Stimulated activated CD8-positive, alpha-beta memory T cell treated with anti-CD3 and anti-CD28 coated beads, Interleukin-4, amount 100 ng/mL, for 4 hours (primary cell): ENCODE measurements at places on chromosomes 6 and 20.

- no peak for DNase-seq
Measured at GRCh38 chr6:23403460-23403859, 722.6 kb upstream of the NRSN1 start.

DNA sequence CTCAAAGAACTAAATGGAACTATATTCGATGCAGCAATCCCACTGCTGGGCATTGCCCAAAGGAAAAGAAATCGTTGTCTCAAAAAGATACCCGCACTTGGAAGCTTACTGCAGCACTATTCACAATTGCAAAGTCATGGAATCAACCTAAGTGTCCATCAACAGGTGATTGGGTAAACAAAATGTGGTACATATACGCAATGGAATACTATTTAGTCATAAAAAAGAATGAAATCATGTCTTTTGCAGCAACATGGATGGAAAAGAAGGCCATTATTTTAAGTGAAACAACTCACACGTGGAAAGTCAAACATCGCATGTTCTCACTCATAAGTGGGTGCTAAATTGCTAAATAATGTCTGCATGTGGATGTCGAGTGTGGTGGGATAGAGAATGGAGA lies 70.9 kb upstream of the MPC1 start:
- no peak for DNase-seq

- no peak for DNase-seq
Measured at GRCh38 chr6:141464490-141464889, 668.2 kb upstream of the GJE1 start.

GRCh38 chr20:12416281-12416680 lies 498.6 kb downstream of the BTBD3 start:
- no peak for DNase-seq

GRCh38 chr6:44142835-44143234 lies 15.5 kb downstream of the TMEM63B start:
- DNase-seq = no peak

DNA sequence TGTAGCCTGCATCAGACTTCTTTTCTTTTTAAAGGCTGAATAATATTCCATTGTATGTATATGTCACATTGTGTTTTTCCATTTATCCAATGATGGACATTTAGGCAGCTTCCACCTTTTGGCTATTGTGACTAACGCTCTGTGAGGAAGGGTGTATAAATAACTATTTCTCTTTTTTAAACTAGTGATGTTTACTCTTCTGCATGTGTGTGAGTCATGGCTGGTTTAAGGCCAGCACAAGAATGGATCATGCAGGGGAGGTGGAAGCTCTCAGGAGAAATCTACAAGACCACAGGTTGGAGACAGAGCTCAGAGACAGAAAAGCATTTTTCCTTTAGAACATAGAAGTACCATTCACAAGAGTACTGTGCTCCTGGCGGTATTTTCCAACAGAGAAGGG lies 307.2 kb downstream of the SOX4 start:
- DNase-seq = no peak

DNA sequence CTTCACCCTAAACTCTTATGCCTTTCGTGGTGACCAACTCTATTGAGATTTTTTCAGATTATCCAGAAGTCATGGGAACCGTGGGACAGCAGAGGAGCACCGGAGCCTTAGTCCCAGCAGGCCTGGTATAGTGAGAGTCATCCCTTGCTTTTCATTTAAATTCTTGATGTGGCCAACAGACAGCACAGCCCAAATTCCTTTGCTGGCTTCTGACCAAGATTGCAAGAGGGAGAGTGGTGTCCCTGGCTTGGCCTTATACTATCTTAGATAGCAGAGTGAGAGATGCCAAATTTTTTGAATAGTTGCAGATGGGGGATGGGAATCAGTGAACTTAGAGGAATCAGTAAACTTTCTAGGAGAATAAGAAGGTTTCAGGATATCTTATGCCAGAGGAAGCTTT lies 7.8 kb downstream of the STX11 start:
- no peak for DNase-seq
